ENCODE measurements at places on chromosomes 11 and 22.

GRCh38 chr11:12862696-12863469, 146.2 kb upstream of the RASSF10 start:
- DNase-seq: no peak

DNA sequence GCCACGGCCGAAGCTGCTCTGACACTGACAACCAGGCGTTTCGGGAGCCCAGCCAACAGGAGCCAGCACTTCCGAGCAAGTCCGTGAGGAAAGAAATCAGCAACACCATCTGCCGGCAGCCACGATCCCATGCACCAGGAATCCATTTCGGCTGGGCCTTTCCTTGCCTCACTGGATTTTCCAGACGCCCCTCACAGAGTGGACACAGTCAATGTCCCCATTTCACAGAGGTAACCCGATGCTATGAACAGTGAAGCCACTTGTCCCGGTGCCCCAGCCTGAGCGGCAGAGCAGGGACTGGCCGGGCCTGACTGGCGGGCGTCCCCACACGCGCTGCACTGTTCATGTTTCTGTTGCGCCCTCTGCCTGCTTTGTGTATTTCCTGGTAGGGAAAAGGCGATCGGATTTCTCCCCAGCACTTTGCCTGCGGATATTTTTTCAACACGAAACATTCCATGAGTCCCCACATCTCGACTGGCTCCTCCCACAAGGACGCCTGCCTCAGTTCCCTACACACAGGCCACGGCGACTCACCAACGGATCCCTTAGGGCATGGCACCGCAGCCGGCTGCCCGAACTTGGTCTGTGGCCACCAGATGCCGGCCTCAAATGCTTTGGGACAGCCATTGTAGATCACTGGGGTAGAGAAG, 55.3 kb downstream of the TRMU start:
- no peak for DNase-seq

GRCh38 chr11:97973352-97973857, 1047.3 kb upstream of the CNTN5 start:
- no peak for DNase-seq

- DNase-seq: no peak
Measured at GRCh38 chr11:8732324-8732670, 49.7 kb downstream of the RPL27A start.

- no peak for DNase-seq
Measured at GRCh38 chr22:28521451-28521850, 158.2 kb downstream of the TTC28 start.

DNA sequence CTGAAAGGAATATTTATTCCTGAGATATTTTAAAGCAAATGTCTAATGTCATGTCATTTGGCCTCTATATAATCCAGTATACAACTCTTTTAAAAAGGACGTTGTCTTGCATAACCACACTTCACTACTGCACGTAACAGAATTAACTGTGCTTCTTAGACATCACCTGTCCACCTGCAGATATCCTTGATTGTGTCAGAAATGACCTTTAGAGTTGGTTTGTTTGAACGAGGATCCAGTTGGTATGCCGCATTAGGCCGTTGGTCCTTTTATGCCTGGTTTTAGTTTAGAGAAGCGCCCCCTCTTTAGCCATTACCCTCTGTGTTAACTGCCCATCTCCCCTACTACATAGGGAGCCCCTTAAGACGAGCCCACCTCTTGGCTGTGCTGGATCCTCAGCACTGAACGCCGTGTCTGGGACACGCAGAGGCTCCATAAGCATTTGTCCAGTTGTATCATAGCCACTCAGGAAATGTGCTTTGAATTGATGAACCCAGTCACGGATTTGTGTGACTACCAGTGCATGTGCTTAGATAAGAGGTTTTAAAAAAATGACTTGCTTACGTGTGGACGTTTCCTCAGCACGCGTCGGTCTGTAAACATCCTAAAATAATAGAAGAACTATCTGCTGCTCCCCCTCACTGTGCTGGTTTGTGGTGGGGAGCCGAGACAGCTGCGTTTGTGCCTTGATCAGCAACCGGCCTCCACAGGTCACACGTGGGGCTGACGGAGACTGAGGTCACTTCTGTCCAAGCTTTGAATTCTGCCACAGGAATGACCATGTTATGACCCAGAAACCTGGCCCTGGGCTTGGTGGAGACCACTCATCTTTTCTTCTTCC, 4.0 kb downstream of the MICAL2 start:
- no peak for DNase-seq

DNA sequence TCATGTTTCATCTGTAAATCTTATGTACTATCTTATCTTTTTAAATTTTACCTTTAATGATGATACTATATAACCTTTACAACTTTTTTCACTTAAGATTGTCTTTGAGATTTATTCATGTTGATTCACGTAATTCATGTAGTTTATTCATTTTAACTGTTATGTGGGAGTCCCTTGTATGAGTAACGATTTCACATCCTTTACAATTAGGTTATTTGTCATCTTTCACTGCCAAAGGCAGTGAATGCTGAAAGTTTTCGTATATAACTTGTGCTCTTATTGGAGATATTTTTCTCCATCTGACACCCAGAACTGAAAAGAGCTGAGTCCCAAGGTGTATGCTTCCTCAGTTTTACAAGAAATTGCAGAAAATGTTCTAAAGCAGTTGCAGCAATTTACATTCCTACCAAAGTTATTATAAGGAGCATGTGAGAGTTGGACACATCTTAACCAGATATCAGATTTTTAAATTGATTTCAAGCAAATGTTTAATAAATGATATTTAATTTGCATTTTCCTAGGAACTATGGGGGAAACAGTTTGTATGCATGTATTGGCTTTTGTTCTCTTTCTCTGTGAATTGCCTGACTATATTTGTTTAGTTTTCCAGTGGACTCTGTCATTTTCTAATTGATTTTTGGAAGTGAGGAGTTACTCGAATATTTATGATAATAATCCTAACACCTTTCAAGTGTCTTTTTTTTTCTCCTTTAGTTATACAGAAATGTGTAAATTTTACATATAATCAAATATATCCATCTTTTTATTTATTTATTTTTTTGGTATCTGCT, 6.4 kb downstream of the ARL14EP start:
- no peak for DNase-seq

- no peak for DNase-seq
Measured at GRCh38 chr11:45258982-45259530, 27.1 kb downstream of the SYT13 start.

- DNase-seq: no peak
Measured at GRCh38 chr22:20644071-20644642, 129.8 kb upstream of the SERPIND1 start.

DNA sequence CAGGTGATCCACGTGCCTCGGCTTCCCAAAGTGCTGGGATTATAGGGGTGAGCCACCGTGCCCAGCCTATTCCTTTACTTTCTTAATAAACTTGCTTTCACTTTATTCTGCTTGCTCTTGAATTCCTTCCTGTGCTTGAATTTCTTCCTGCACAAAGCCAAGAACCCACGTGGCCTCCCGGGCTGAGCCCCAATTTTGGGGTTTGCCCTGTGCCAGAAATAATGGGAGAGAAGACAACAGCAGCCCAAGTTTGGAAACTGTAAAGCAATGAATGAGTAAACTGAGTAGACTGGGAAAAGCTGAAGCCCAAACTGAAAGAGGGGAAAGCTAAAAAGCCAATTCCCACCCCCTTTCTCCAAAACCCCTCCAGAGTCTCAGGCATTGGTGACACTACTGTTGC, 136.4 kb downstream of the NECTIN1 start:
- DNase-seq: no peak

- no peak for DNase-seq
Measured at GRCh38 chr11:76561245-76561644, 109.3 kb downstream of the LRRC32 start.

DNA sequence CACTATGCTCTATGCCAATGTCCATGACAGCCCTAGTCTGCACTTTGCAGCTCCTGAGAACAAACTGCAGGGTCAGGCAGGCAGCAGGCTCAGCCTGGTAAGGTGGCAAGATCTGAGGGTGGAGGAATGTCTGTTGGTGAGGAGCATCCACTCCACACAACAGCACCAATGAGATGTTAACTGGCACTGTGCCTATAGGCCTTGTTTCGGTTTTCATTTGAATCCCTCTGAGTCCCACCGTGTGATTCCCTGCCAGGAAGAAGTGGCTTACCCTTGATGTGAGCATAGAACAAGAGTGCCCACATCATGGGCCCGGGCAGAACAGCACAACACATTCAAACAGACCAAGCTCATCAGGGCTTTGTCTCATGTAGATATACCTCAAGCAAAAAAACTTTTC, 44.1 kb upstream of the CHRM4 start:
- no peak for DNase-seq

DNA sequence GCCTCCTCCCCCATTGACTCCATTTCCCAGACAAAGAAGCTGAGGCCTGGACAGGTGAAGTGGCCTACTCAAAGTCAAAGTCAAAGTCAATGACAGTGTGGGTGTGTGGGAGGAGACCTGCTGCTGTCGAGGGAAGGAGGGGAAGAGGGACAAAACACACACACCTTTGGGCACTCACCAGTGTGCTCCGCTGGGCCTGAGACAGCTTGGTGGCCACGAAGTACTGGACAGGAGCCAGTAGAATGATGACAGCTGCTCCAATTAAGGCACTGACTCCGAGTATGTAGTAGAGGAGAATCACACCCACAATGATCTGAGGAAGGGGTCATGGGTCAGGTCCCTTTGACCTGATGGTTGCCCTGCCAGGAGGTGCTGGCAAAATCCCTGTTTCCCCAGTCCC, 33.6 kb downstream of the ABCC8 start:
- no peak for DNase-seq

GRCh38 chr22:19763458-19764298, 3.1 kb downstream of the TBX1 start:
- DNase-seq: no peak

DNA sequence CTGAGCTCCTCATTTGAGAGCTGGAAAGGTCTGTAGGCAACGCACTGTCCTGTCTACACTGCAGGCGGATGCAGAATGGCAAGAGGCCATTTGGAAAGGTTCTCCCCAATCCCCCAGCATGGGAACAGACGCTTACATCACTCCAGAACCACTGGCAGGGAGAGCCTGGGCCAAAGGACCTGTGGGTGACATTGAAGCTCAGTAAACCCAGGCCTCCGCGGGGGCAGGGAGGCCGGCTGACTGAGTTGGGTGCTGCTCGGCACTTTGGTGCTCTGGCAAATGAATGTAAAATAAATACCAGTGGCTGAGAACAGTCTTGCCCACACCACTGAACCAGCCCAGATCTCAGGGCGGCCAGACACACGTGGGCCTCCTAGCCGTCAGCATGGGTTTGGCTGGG, 22.4 kb downstream of the TOM1 start:
- DNase-seq: no peak

GRCh38 chr22:49929211-49929979, 11.0 kb downstream of the CRELD2 start:
- DNase-seq: peak; percentile 78

- DNase-seq: no peak
Measured at GRCh38 chr11:16615480-16615879, 123.0 kb upstream of the C11orf58 start.

DNA sequence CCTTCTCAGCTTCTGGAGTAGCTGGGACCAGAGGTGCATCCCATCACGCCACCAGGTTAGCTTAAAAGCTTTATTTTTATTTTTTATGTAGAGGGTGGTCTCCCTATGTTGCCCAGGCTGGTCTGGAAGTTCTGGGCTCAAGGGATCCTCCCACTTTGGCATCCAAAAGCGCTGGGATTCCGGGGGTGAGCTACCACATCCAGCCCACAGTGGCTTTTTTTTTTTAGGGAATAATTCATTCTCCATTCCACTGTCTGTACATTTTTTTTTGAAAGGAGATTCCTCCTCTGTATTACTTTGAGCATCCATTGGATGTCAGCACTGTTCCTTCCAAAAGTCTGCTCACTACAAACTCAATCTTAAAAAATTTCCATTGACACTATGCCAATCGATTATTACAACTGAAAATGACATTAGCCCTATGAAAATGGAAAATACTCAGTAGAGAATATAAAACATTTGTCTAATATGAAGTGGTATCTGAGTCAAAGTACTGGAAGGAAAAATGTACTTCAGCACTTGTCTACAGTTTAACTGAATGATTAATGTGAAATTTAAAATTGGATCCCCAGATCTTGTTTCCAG, 1.3 kb upstream of the LPXN start:
- DNase-seq: no peak

DNA sequence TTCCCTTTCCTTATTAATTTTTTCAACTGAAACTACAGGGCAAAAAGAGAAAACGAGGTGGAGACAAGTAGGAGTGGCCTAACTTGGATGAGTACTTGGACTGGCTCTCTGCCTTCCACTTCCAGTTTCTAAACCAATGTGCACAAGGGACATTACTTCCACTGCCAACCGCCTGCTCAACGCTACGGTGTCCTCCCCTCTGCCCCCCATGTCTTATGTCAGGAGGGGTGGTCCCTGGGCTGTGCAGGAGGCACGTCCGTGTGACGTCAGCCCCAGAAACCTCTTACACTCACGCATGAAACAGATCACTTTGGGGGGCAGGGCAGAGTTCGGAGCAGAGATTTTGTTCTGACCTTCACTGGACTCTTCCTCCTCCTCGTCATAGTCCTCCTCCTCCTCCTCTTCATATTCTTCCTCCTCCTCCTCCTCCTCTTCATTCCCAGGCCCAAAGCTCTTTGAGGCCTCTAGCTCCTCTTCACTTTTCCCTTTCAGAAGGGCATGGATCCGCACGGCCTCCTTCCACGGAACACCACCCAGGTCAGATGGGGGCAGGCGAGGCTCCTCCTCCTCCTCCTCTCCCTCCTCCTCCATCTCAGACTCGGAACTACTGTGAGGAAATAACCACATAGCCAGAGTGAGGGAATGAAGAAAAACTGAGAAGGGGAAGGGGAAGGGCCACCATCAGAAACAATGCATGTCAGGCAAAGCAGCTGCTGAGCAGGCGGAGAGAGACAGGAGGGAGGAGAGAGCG, 57.4 kb upstream of the BID start:
- DNase-seq: no peak

- DNase-seq: no peak
Measured at GRCh38 chr22:30249049-30250038, 2.8 kb upstream of the LIF start.

DNA sequence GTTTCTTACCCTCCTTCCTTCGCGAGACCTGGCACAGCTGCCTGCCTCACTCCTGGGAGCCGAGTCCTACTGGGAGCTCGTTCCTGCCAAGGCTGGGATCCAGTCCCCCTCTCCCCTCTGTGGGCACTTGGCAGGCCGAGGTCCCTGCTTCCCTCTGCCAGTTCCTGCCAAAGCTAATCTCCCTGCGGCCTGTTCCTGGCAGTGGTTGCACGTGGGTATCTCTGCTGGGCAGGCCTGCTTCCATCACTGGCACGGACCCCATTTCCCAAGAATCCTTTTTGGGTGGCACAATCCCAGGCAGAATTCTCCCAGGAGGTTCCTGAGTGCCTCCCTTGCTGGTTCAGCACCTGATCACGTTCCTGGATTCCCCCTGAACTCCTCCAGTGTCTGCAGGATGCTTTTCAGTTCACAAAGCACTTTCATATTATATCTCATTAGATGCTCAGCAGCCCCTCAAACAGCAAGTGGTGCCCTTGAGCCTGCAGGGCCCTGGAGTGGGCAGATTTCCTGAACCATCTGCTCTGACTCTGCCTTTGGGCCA, 96.5 kb downstream of the RRM1 start:
- DNase-seq: no peak

DNA sequence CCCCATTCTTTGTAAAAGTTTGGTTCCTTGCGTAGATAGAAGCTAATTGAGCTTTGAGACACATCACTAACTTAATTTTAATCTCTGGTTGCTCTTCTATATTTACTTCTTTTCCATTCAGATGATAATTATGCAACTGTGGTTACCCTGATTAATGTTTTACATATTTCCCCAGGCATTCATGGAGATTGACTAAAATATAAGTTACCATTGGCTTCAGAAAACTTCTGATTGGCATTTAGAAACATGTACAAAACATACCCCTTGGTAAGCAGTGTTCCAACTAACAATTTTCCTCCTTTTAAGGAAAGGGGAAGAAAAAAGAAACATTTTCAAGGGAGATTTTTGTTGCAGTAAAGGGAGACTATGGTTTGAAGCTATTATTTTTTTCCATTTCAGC, 43.9 kb downstream of the FAT3 start:
- DNase-seq: no peak
